NCI-H345 (cell line): ENCODE measurements at places on chromosomes 4 and X.
A peak's percentile ranks its signal among the peaks of the same experiment; 100 is the strongest.

DNA sequence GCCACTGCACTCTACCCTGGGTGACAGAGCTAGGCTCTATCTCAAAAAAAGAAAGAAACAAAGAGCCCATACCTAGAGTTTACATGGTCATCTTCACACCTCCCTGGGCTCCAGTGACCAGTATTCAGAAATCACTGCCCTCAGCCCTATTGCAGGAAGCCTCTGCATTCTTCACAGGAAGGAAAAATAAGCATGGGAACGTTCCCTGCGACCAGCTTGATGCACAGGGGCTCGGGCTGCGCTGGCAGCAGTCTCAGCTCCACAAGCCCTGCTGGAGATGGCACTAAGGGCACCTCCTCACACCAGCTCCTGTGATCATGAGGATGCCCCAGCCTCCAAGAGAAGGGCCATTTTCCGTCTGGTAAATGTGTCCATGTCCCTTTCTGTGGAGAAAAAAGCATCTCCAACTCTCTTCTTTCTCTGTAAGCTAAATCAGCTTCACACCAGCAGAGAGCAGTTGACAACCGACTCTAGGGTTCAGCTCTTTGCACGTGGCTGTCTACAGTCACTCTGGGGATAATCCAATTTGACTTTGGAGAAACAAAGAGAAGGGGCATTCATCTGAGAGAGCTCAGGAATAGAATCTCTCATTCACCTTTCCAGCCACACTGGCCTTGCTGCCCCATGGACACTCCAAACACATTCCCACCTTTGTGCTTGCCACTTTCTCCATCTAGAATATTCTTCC lies 33.1 kb downstream of the LDB2 start:
- no peak for DNase-seq

GRCh38 chr4:174334628-174335027 lies 50.9 kb downstream of the CEP44 start:
- DNase-seq = no peak

DNA sequence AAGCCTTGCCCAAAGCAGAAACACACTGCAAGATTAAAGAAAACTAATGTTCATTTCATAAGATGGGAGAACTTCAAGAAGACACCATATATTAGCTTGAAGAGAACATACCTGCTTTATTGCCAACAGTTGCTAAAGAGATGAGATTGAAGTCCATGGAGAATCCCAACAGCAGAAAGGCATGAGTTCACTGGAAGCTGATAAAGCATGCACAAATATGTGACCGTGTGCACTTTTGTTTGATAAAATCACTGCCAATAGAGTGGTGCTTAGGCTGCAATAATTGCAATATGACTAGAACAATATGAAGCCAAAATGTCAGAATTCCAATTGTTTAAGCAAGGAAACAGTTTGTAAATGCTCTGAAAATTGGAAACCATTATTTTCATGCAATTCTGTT lies 125.9 kb upstream of the PPARGC1A start:
- DNase-seq = no peak

GRCh38 chr4:76765473-76766183 lies 132.3 kb downstream of the SOWAHB start:
- DNase-seq = no peak

DNA sequence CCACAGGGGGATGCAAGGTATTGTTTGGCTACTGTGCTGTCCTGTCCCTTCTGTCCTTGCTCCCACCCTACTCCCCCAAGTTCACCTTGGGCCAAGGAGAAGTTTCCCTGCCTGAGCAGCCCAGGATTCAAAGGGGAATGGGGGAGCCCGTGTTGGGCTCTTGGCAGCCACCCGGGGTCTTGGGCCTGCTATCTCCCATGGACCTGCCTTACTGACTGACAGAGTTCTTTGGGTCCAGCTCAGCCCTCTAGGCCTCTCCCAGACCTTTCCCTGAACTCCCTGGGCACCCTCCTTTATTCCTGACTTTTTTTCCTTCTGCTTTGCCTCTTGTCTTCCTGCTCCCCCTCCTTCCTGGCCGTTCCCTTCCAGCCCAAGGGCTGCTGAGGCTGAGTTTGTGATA lies 67.4 kb downstream of the STARD8 start:
- DNase-seq = no peak

DNA sequence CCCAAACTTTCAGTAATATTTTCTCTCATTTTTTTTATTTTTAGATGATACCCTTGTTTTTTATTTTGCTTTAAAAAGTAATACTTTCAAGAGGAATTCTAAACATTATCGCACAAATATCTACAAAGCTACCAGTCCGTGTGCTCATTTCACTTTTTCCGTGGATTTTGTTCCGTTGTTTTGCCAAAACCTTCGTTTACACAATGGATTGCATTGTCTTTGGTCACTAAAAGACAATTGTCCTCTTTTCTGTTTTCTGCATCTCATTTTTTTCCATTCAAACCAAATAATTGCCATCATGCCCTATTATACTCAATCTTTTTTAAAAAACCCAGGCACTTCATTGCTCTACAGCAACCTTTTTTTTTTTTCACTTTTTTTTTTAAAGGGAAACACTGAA lies 214.9 kb downstream of the CXXC4 start:
- DNase-seq = no peak

GRCh38 chr4:65508168-65508567 lies 162.1 kb downstream of the EPHA5 start:
- no peak for DNase-seq

GRCh38 chr4:15655223-15656037 lies at the start of gene FBXL5:
FBXL5 (minus strand) TSS chr4:15655357; CDS start chr4:15655287, 70 bp downstream.
- DNase-seq = peak; percentile 81

DNA sequence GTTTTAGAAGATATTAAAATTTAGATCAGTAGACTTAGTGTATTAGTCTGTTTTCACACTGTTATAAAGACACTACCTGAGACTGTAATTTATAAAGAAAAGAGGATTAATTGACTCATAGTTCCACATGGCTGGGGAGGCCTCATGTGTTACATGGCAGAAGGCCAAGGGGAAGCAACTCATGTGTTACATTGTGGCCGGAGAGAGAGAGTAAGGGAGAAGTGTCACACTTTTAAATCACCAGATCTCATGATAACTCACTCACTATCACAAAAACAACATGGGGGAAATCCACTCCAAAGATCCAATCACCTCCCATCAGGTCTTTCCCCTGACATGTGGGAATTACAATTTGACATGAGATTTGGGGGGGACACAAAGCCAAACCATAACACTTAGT lies 1159.7 kb upstream of the PCDH7 start:
- DNase-seq = no peak

- no peak for DNase-seq
Observed at GRCh38 chrX:30597216-30598012, 19.8 kb upstream of the TASL start.

DNA sequence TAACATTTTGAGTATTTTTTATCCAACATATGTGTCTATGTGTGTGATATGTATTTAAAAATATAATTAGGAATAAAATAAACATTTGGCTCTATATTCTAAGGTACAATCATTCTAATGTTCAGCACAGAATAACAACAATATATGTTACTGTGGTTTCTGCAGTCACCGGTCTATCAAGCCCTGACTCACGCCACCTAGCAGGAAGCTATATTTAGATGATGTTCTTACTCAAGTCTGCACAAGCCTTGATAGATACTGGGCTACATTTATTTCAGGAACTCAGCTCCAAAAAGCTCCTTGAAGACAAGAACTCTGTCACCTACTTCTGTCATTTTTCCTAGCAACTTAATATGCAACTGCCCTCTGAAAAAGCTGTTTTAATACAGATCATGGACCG lies 152.0 kb upstream of the FTHL17 start:
- DNase-seq = no peak

DNA sequence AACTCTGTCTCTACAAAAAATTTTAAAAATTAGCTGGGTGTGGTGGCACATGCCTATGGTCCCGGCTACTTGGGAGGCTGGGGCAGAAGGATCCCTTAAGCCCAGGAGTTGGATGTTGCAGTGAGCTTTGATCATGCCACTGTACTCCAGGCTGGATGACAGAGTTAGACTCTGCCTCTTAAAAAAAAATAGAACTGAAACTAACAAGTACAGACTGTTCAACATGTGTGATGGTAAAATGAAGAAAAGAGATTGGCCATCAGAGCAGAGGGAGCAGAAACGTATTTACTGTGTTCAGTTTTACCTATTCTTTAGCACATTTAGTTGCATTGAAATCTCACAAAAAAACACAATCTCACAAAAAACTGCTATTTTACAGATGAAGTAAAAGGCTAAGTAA lies 77.9 kb upstream of the NAP1L5 start:
- DNase-seq = no peak

DNA sequence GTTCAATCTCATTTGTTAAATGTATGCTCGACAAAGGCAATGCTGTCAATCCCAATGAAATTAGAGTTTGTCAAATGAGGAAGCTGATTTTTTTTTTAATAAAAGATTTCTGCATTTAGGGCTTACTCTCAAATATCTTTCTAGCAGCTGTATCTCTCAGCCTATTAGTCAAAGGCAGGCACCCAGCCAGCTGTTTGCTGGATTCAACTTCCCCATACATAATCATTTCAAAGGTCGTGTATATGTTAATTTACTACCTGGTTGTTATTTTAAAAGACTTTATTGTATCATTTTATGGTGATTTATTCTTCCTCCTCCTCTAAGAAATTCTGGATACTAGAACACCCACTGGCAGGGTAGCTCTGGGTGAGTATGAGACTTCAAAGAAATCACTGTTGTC lies 27.1 kb downstream of the RAI2 start:
- DNase-seq = no peak

- DNase-seq = no peak
Observed at GRCh38 chr4:77578145-77578544, 27.5 kb upstream of the CXCL13 start.

DNA sequence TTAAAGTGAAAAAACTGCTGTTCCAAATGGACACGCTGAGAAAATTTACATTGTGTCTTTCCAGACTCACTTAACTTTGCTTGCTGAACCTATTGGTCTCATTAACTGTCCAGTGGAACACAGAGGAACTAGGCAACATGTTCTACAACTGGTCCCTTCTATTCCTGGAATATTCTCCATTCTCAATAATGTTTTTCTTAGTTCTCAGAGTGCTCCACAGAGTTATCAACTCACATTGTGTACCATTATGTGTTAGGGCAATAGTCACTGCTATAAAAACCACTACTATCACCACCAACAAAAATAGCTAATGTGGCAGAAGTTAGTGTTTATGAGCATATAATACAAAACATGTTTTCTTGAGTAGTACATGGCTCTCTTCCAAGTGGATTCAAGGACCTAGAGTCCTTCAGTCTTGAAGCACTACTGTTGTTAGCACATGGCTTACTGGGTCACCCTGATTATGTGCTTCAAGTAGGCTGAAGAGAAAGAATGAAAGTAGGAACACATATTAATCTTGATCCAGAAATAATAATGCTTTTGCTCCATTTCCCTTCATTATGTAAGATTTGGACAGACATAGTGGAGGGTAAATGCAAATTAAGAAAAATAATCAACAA lies 865.3 kb upstream of the HS3ST1 start:
- no peak for DNase-seq

GRCh38 chr4:72817012-72817411 lies 248.0 kb upstream of the ADAMTS3 start:
- no peak for DNase-seq

DNA sequence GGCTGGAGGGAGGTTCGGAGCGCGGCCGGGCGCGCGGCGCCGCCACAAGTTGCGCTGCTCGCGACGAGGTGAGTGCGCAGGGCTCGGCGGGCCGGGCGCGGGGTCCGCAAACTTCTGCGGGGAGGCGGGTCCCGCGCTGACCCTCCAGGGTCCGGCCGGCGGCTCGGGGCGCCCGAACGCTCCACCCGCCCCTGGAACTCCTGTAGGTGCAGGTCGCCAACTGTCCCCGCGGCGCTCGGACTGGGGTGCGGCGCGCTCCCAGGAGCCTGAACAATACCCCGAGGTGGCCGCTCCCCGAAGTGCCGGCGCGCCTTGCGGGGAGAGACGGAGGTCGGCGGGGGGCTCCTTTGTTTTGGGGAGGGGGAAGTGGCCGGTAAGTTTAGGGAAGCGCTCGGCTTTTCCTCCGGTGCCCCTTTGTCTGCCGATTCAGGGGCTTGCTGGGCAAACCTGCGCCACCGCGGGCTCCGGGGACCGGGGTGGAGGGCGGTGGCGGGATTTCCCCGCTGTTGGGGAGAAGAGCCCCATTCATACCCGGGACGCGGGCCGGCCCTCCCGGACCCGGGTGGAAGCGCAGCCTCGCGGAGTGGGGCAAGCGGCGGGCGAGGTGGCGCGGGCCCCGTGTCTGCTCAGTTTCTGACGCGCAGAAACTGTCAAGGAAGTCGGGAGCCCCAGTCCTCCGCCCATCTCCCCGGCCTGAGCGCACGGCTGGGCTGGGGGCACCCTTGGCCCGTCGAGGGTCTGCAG lies 694 bp downstream of the TBL1X start:
- no peak for DNase-seq

GRCh38 chrX:39158801-39159657 lies 357.8 kb downstream of the MID1IP1 start:
- DNase-seq = peak; percentile 63

- DNase-seq = no peak
Observed at GRCh38 chr4:1767061-1767769, 25.9 kb upstream of the FGFR3 start.

DNA sequence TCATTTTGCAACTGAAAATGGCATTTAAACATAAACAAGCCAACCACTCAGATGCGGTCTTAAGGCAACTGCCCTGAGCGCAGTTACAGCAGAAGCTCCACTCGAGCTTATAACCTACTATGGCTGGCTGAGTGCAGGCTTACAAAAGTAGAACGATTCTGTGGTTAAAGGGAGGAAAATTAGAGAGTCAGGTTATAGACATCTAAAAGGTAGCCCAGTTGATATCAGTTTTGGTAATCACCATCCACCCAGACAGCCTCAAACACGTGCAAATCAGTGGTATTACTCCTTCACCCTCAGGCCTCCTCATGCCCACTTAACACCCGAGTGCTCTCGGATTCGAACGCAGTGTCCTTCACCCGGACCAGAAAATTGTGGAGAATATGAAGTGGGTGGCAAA lies 3.1 kb downstream of the LEF1 start:
- DNase-seq = no peak

- no peak for DNase-seq
Observed at GRCh38 chr4:120839334-120839973, 83.1 kb downstream of the PRDM5 start.

DNA sequence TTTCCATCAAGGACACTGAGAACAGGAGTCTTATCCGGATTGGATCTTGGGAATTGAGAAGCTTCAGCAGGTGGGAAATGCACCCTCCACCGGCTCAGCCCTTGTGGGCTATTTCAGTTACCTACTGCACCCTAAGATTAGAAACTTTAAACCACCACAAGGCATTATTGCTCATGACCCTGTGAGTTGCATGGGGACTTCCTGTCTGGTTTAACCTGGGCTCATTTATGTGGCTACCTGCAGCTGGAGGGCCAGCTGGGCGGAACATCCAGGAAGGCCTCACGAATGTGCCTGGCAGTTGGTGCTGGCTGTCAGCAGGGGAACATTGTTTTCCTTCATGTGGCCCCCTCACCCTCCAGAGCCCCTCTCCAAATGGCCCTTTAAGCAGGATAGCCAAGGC lies 164.1 kb downstream of the DEFB131A start:
- DNase-seq = no peak

DNA sequence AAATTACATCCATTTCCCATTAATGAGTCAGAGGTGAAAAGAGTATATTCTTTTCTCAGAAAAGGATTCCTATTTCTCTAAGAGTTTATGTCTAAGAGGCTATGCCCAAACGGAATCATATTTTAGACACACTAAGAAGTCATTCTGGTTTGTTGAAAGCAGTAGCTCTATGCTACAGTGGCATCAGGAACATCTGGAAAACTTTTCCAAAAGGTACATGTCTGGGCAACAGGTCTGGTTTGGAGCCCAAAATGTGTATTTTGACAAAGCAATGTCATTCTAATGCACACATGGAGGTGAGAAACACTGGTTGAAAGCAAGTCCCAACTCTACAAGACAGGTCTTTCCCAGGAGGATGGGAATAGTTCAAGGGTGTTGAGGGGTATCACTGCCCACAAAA lies 56.1 kb downstream of the APBB2 start:
- no peak for DNase-seq
